ENCODE measurements at places on chromosomes 1 and 21.

- H3K4me3 ChIP-seq, result no peak overlapping the region
- no peak overlapping the region for H3K27ac ChIP-seq
- H3K4me1 ChIP-seq, result peaks cover 19% of the 10 kb centered on the region
Measured at GRCh38 chr21:15449556-15449955, 280.2 kb upstream of the USP25 start.

GRCh38 chr1:92167151-92167550 lies 50.6 kb upstream of the C1orf146 start:
- peaks cover 4% of the 10 kb centered on the region for H3K36me3 ChIP-seq
- H3K4me1 ChIP-seq, result no peaks in the 10 kb centered on the region
- no peak for DNase-seq
- H3K4me3 ChIP-seq, result no peak overlapping the region
- no peak overlapping the region for H3K27ac ChIP-seq
- no peaks in the 10 kb centered on the region for H3K27me3 ChIP-seq

- H3K4me1 ChIP-seq, result no peaks in the 10 kb centered on the region
- no peak overlapping the region for H3K27ac ChIP-seq
- DNase-seq, result no peak
- no peak overlapping the region for H3K4me3 ChIP-seq
- no peaks in the 10 kb centered on the region for H3K27me3 ChIP-seq
Measured at GRCh38 chr21:27569831-27570230, 602.9 kb upstream of the ADAMTS5 start.

GRCh38 chr1:184025242-184025675 lies 12.3 kb downstream of the COLGALT2 start:
- H3K4me3 ChIP-seq, result no peak overlapping the region
- H3K27ac ChIP-seq, result no peak overlapping the region
- DNase-seq, result no peak
- no peaks in the 10 kb centered on the region for H3K36me3 ChIP-seq

GRCh38 chr1:21295002-21295401 lies 4.7 kb upstream of the ECE1 start:
- H3K36me3 ChIP-seq, result no peaks in the 10 kb centered on the region
- H3K27ac ChIP-seq, result no peak overlapping the region
- H3K4me3 ChIP-seq, result no peak overlapping the region
- H3K27me3 ChIP-seq, result peaks cover 9% of the 10 kb centered on the region
- no peak for DNase-seq
- H3K4me1 ChIP-seq, result peaks cover 37% of the 10 kb centered on the region

- no peak for DNase-seq
- H3K4me3 ChIP-seq, result no peak overlapping the region
- H3K36me3 ChIP-seq, result peaks cover 70% of the 10 kb centered on the region
- no peaks in the 10 kb centered on the region for H3K27me3 ChIP-seq
- H3K27ac ChIP-seq, result no peak overlapping the region
- peaks cover 4% of the 10 kb centered on the region for H3K4me1 ChIP-seq
Measured at GRCh38 chr1:43683560-43683959, 23.8 kb upstream of the ST3GAL3 start.

DNA sequence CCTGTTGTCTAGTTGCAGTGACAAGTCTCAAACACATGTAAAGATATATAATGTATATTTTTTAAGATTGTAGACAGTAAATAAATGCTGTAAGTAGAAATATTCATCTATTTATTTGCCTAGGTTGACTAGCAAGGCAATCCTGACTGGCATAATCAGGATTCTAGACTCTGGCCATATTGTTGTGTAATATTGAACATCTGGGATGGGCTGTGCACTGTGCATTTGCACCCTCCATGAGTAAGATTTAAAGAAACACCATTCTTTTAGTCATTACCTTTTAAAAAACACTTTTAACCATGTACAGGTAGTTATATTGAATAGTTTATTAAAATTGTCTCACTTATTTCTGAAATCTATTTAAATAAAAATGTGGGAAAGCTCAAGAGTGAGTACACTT lies 32.4 kb downstream of the RASAL2 start:
- no peaks in the 10 kb centered on the region for H3K36me3 ChIP-seq
- no peak overlapping the region for H3K4me3 ChIP-seq
- no peak overlapping the region for H3K27ac ChIP-seq
- no peaks in the 10 kb centered on the region for H3K27me3 ChIP-seq

DNA sequence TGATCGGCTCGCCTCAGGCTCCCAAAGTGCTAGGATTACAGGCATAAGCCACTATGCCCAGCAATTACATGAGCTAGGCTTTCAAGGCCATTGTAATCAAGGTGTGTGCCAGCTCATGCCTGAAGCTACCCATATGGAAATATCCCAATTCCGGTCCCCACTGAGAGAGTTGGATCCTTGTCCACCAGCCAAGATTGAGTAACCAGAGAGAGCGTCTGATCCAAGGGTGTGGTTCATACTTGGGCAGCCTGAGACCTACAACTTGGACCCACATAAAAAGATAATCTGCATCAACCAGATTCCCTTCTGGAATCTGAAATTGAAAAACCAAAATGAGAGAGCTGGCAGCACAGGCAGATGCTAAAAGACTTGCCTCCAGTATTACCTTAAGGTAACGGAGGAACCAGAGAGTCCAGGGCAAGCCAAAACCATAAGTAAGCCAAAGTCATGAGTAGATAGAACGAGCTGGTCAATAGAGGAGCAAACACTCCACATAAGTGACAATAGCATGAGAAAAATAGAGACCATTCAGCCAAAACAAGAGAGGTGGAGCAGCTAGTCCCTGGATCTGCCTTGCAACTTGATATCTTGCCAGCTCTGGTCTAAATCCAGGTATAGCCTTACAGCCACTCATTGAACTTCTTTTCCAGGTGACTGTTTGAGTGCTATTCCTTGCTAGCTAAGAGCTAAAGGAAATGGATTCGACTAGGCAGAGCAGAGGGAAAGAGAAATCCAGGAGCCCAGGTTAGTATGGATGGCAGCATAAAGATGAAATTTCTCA lies 63.8 kb upstream of the ATP1A1 start:
- no peaks in the 10 kb centered on the region for H3K4me1 ChIP-seq
- DNase-seq, result no peak
- H3K4me3 ChIP-seq, result no peak overlapping the region
- no peaks in the 10 kb centered on the region for H3K27me3 ChIP-seq
- no peaks in the 10 kb centered on the region for H3K36me3 ChIP-seq
- no peak overlapping the region for H3K27ac ChIP-seq

GRCh38 chr1:208500375-208500774 lies 256.2 kb upstream of the PLXNA2 start:
- no peaks in the 10 kb centered on the region for H3K4me1 ChIP-seq
- H3K27me3 ChIP-seq, result no peaks in the 10 kb centered on the region
- no peak overlapping the region for H3K4me3 ChIP-seq
- no peak overlapping the region for H3K27ac ChIP-seq
- no peaks in the 10 kb centered on the region for H3K36me3 ChIP-seq
- no peak for DNase-seq

DNA sequence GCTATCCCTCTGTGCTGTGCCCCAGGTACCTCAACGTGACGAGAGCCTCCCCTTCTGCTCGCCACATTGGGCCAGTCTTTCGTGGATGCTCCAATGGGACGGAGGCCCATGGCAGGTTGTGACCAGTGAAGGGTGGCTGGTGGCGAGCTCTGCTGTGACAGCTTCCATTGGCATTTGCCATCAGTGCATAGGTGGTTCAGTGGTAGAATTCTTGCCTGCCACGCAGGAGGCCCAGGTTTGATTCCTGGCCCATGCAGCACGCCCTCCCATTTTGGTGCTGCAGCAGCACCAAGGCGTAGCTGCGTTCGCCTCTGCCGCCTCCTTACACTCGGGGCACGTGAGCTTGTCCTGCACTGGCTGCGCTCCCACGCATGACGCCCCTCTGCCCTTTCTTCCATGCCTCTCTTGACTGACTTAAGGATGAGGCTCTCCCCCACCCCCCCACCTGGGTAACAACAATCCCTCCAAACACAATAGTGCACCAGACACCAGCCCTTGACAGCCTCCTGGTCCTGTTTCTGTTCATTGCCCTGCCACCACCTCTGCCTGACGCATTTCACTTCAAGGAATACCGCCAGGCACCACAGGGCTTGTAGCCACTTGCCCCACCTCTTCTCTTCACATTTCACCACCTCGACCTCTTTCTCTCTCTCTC lies 24.7 kb upstream of the FCGR2A start:
- no peaks in the 10 kb centered on the region for H3K36me3 ChIP-seq
- no peak overlapping the region for H3K4me3 ChIP-seq
- H3K27me3 ChIP-seq, result peaks cover 66% of the 10 kb centered on the region
- DNase-seq, result no peak
- no peak overlapping the region for H3K27ac ChIP-seq

- H3K36me3 ChIP-seq, result peaks cover 10% of the 10 kb centered on the region
- H3K27me3 ChIP-seq, result no peaks in the 10 kb centered on the region
- H3K4me3 ChIP-seq, result no peak overlapping the region
- DNase-seq, result no peak
- peaks cover 39% of the 10 kb centered on the region for H3K4me1 ChIP-seq
Measured at GRCh38 chr1:206566999-206567398, 45.3 kb downstream of the EIF2D start.

- H3K4me3 ChIP-seq, result peak overlapping the region; percentile 78
- H3K27ac ChIP-seq, result peak overlapping the region; percentile 95
- no peaks in the 10 kb centered on the region for H3K36me3 ChIP-seq
- H3K4me1 ChIP-seq, result peaks cover 36% of the 10 kb centered on the region
- peak; percentile 86 for DNase-seq
- H3K27me3 ChIP-seq, result no peaks in the 10 kb centered on the region
Measured at GRCh38 chr1:28246427-28246832, 10.5 kb downstream of the ATP5IF1 start.
